ENCODE measurements at places on chromosomes 16 and 17.

DNA sequence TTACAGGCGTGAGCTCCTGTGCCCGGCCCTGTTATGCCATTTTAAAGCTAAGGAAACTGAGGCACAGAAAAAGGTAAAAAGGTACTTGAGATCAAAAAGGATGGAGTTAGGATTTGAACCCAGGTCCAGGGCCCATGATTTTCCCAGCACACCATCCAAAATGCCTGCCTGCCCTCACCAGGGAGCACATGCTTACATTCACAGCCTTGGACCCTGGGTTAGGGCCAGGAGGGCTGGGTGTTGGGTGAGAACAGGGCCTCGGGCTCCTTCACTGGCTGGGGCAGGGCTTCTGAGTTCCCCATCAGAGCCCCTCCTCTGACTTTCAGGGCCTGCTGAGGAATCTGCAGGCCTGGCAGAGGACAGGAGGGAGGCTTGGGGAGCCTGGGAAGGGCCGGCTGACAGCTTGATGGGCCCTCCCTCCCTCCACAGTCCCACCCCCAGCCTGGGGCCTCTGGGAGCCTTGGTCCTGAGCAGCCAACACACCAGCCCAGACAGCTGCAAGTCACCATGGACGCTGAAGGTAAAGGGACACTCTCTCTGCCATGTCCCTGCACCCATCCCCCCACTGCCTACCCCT, at the start of gene QPRT:
QPRT (plus strand) TSS at position 490 of the 577 bp plus-strand sequence; CDS start at position 508, 18 bp downstream.
- DNase-seq, result no peak

- no peak for DNase-seq
Measured at GRCh38 chr17:76696763-76697701, 13.7 kb downstream of the MXRA7 start.

DNA sequence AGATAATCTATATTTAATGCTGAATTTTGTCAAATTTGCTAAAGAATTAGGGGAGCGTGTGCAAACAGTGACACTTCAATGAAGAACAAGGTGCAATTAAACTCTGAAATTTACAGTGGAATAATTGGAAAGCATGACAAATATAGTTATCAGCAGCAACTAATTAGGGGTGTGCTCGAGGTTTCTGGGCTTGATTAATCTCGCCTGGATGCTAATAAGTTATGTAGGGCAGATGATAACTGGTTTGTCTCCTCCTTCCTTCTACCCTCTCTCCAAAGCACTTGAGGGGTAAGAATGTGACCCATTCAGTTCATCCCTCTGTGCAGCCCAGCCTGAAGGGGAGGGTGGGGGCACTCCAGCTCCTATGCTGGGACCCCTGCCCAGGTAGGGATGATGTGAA, 21.9 kb downstream of the MRM1 start:
- no peak for DNase-seq

DNA sequence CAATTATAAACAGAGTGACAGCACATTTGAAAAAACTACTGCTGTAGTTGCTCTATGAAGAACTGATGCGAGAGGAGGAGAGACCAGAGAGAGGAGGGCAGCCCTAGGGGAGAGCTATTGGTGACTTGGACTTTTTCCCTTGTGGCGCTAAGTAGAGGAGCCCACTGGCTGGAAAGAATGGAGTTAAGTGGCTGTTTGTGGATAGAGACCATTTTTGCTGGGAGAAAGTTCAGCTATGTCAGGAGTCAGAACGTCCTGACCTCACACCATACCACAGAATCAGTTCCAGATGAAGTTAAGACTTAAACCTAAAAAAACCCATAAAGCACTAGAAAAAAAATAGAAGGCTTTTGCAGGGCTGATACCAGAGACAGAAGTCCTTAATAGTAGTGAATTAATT, 2.0 kb downstream of the POLR2A start:
- no peak for DNase-seq

DNA sequence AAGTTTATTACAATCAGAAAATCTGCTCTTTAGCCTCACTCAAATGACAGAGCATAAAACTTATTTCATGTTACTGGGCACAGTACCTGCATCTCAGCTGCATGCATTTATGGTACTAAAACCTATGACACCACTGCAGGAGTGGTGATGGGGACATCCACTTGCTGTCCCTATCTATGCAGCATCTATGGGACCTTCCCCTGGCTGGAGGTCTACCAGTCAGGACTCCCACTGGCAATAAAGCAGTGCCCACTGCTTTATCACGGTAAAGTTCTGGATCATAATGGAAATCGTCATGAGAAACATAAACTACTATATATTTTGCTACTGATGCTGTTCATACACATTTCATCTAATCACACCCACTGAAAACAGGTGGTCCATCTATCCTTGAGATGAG, 26.2 kb downstream of the NSMCE1 start:
- no peak for DNase-seq

DNA sequence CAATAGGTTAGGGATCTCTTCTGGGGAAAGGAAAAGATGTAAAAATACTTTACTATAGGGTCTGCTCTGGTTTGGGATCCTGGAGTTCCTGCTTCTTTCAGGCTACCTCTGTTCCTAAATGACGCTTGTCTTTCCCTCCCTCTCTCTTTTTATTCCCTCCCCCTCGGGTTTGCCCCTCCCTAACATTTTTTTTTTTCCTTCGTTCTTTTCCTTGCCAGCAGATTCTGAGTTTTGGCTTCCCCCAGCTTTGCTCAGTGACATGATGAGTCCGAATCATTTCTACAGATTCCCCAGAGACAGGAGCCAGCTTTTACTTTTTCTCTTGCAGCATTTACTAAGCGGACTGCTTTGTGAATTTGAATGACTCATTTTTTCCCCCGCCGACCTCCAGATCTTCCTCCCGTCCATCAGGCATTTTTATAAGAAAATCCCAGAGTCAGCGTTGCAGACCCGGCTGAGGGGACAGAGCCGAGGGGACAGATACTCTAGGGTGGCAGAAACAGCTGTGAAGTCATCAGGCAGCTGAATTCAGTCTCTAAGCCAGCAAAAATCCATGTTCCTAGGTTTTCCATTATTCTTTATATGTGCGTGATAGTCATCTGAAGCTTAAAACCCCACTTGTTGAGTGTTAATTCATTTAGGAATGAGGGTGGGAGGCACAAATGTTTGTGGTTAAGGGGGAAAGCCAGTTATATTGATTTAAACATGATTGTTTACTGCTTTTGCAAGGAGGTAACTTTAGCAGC, at the start of gene TMEM100:
TMEM100 (minus strand) TSS at position 123 of the 746 bp plus-strand sequence. CDS start 1,794 bp downstream, outside the sequence.
- DNase-seq, result no peak

GRCh38 chr17:11832401-11833137, 164.7 kb downstream of the ZNF18 start:
- DNase-seq, result no peak

DNA sequence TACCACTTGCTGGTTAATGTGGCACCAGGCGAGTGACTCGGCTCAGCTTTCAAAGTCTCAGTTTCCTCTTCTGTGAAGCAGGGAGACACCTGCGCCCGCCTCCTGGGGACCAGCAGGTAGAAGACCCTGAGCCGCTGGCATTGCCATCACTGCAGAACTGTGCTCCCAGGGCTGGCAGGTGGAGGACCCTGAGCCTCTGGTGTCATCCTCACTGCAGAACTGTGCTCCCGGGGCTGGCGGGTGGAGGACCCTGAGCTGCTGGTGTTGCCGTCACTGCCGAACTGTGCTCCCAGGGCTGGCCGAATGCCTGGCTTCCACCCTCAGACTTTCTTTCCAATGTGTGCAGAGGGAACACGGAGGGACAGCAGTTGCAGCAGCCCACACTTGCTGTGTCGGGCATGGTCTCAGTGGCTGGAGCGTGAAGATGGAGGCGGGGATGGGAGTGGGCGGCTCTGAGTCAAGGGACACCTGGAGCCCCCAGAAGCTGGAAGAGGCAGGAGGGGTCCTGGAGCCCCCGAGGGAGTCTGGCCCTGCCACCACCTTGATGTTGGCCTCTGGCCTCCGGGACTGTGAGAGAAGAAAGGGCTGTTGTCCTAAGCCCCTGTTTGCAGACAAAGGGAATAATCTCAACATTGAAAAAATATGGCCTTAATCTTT, 75.8 kb upstream of the METTL9 start:
- no peak for DNase-seq

- no peak for DNase-seq
Measured at GRCh38 chr17:66348584-66349165, 46.3 kb downstream of the PRKCA start.

GRCh38 chr17:81291662-81292061, 3.4 kb downstream of the SLC38A10 start:
- peak; percentile 60 for DNase-seq

DNA sequence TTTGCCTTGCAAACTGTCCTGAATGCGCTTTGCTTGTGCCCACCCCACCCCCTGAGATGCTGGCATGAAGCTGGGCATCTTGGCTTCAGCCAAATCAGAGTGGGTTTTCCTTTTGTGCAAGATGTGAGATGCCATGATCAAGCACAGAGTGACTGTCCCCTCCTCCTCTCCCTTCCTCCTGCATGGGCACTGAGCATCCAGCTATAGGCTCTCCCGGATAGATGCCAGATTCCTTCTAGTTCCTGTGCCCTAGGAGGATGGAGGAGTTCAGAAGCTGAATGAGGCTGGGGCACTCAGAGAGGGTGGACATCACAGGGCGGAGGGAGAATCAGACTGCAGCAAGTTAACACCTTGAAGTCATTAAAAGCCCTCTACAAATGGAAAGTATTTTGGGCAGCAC, 384.1 kb upstream of the CCL2 start:
- DNase-seq, result no peak

GRCh38 chr17:64332502-64332901, 58.2 kb downstream of the PECAM1 start:
- DNase-seq, result no peak

DNA sequence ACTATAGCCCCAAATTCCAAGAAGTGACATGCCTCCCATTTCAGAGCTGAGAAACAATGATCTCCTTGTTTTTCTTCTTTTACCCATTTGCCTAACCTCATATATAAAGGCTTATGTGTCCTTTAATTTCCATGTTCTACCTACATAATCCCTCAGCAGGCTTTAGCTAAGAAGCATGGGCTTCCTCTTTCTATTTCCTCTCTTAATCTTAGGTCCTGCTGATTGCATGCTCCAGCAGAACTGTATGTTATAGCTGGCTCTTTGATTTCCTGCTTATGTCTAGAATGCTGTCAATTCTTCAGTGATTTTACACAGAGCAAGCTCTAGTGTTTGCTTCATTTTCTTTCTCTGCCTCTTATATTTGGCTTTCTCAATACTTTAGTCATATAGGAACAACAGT, 151.7 kb upstream of the COX10 start:
- DNase-seq, result no peak

DNA sequence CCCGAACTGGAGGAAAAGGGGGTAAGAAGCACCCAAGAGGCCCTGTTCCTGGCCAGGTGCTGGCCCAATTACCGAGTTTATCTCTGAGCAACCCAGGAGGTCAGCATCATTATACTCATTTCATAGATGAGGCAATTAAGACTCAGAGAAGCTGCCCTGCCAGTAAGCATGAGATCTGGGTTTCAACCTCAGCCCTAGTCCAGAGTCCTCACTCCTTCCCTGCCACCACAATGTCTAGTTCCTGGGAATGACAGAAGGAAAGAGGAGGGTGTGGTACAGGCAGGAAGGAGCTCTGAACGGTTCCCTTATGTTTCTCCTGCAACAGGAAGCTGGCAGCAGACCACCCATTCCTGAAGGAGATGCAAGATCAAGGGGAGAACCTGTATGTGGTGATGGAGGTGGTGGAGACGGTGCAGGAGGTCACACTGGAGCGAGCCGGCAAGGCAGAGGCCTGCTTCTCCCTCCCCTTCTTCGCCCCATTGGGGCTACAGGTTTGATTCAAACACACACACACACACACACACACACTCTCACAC, 7.4 kb downstream of the GSDMA start:
- no peak for DNase-seq

GRCh38 chr17:67403065-67403464, 26.0 kb downstream of the PITPNC1 start:
- DNase-seq, result no peak

DNA sequence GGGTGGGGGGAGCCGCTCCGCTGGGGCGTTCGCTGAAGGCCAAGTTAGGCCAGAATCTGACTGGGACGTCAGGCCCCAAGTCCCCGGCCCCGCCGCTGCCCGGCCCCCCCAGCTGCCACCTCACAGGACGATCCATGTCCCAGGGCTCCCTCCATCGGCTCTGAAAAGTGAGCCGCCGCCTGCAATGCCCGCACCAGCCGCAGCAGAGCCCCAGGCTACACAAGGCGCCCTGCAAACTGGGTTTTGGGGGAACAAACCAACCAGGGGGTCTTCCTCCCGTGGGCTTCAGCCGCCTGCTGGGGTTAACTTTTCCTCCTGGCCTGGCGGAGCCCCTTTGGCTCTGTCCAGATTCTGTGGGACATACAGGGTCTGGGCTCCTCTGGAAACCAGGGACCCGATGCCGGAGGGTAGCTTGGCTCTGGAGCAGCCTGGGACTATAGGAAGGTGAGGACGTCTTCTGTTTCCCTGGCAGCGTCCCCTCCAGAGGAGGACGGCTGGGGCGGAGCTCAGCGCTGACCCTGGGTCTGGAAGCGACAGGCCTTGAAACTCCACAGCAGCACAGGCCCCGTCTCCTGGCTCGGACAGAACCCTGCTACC, 835 bp downstream of the NME4 start:
- no peak for DNase-seq

DNA sequence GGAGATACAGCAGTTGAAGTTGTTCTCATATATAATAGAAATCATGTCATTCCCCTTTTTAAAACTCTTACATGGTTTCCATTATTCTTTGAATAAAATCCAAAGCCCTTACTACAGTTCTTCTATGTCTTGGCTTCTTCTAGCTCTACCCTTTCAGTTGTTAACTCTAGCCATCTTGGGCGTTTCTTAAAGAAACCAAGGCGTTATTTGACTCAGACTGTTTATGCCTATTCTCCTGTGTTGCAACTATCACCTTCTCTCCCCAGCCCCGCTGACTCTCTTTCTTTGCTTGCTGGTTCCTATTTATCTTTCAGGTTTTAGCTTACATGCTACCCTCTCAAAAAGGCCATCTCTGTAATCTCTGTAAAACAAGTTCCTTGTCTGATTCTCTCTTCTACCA, 32.7 kb downstream of the NFATC3 start:
- no peak for DNase-seq

DNA sequence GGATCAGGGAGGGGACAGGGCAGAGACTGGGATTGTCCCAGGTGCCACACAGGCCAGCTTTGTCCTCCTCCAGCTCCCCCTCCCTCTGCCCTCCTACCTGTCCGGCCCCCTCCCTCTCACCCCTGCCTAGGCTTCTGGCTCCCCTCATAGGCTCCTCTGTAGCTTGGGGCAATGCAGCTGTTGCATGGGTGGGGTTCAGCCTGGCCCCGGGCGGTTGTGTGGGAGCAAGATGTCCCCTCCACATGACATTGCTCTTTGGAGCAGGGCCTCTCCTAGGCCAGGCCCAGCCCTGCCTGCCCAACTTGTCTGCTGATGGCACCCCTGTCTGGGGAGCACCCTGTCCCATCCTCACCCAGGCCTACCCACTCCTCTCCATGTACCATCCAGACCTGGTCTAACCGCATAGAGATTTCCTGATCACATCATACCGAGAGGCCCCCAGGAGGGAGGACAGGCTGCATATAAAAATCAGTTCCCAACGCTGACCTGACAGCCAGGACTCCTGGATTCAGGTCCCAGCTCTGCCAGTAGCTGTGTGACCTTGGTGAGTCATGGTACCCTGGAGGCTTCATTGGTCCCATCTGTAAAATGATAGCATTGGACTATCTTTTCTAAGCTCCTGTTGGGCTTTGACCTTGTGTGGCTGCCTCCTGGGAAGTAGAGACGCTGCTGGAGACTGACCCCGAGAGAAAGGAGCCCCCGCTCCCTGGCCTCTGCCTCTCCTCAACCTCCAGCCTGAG, 48.8 kb upstream of the DLX4 start:
- DNase-seq, result no peak
